ENCODE measurements at places on chromosomes 12 and 14.
A peak's percentile ranks its signal among the peaks of the same experiment; 100 is the strongest.

DNA sequence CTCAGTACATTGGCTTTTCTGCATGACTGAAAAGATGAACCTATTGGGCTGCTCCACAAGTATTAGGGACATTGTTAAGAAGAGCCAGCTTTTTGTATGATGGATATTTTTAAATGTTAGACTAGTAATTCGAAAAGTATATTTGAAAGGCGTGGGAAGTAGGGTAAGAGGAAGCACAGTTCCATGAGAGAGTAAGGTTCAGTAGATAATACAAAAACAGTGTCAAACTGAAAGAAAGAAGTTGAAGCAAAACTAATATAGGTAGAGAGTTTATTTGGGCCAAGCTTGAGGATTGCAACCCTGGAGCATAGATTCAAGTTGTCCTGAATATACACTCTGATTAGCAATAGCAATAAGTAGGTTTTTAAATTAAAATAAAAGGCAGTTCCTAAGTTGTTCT lies 193.9 kb downstream of the RASSF9 start:
- DNase-seq = no peak

- no peak for DNase-seq
Measured at GRCh38 chr12:96143827-96144565, 50.2 kb upstream of the ELK3 start.

DNA sequence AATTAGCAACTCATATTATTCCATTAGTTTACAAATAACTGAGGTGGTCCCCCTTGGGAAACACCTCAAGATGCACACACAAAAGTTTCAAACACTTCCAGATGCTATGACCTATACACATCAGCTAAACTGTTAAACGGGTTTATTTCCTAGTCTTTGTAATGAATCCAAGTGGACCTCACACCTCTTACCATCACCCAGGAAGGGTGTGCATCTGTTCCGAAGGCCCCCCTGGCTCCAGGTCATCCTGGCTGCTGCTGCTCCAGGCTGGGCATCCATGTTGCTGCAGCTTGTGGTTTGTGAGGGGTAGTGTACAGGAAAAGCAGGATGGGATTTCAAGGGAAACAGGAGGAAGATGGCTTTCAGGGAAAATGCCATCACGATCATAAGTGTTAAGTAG lies 6.8 kb downstream of the HNRNPC start:
- no peak for DNase-seq

DNA sequence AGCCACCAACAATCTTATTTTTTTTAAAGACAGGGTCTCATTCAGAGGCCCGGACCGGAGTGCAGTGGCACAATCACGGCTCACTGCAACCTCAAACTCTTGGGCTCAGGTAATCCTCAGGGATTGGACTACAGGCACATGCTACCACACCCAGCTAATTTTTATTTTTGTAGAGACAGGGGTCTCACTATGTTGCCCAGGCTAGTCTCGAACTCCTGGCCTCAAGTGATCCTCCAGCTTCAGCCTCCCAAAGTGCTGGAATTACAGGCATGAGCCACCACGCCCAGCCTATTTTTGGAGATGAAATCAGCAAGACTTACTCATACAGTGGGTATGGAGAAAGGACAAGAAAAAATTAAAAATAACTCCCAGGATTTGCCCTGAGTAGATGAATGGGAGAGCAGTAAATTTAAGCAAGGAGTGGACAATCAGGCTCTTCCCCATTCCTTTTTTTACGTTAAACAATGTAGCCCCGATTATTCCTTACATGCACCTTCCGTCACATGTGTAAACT lies 13.2 kb downstream of the FMNL3 start:
- DNase-seq = no peak

GRCh38 chr14:85528080-85528896 lies 1.7 kb upstream of the FLRT2 start:
- DNase-seq = peak; percentile 50

DNA sequence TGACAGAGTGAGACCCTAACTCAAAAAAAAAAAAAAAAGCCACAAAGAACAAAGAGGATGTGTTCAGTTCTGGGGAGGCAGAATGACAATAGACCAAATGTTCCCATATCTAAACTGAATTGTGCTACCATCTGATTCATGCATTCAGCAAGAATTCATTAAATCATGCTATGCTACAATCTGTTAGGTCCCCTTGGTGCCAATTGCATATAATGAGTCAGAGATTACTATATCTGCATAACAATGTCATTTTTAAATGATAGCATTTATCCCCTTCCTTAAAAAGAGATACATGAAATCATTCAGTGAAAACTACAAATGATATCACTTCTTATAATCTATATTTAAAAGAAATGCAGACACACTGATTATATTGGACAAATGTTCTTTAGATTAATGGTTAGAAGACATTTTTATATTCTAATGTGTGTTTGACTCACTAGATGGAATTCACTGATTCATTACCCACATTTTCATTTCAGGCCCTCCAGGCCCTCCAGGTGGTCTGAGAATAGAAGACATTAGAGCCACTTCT lies 207.6 kb upstream of the PDZRN4 start:
- no peak for DNase-seq

DNA sequence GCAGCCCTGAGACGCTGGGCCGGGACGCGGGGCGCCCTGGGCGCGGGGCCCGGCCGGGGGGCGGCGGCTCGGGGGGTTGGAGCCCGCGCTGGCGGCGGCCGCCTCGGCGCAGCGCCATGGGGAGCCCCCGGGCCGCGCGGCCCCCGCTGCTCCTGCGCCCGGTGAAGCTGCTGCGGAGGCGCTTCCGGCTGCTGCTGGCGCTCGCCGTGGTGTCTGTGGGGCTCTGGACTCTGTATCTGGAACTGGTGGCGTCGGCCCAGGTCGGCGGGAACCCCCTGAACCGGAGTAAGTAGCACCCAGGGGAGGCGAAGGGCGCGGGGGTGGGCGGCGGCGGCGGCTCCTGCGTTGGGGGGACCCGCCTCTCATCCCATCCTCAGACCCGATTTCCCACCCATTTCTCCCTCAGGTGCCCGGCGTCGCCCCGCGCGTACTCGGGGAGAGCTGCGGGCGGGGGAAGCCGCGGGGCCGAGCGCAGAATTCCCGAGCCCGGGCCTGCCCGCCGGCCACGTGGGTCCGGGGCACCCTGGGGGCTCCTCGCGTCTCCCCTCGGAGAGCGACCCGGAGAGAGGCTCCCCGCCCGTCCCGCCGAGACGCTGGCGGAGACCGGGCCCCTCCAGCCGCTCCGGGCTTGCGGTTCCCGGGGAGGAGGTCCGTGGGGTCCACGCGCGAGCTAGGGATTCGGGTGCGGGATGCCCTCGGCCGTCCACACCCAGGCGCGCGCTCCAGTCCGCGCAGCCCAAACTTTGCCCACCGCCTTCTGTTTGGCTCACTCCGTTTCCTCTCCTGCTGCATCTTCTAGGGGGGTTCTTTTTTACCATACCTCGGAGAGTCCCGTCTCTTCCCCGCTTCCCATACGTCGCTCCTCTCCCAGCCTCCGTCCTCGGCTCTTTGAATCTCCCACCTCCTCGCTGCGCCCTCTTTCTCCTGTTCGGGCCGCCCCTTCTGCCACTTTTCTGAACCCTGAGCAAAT lies 807 bp downstream of the B4GALNT3 start:
- no peak for DNase-seq

- DNase-seq = no peak
Measured at GRCh38 chr12:51345681-51346080, 798 bp downstream of the CELA1 start.

DNA sequence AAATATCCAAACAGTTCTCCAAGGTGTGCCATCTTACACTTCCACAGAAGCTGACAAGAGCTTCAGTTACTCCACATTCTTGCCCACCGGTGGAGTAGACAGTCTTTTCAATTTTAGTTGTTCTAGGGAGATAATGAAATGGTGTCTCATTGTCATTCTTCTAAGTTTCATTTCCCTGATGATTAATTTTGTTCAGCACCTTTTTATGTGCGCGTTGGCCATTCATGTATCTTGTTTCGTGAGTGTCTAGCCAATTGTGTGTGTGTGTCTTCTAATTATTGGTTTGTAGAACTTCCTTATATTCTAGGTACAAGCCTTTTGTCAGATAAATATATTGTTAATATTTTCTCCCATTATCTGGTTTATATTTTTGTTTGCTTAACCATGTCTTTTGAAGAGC lies 63.1 kb downstream of the GLT1D1 start:
- DNase-seq = no peak

GRCh38 chr14:58104808-58105207 lies 47.2 kb downstream of the ARMH4 start:
- DNase-seq = no peak

GRCh38 chr14:104545942-104546501 lies 33.5 kb upstream of the C14orf180 start:
- DNase-seq = peak; percentile 26

DNA sequence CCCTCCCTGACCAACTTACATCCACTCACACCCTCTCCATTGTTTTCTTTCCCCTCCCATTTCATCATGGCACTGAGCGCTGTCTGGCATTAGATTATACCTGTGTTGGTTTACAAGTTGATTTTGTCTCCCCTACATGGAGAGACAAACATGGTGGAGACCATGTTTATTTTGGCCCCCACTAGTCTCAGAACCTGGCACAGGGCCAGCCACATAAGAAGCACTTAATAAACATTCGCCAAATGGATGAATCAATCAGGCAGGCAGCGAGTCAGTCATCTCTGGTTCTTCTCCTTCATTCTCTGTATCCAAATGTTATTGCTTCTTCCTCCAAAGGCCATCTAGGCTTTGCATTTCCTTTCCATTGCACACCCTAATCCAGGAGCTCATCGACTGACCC lies 177.4 kb downstream of the DPF3 start:
- DNase-seq = no peak

GRCh38 chr14:94630396-94630795 lies 18.2 kb downstream of the SERPINA3 start:
- DNase-seq = no peak

- no peak for DNase-seq
Measured at GRCh38 chr14:61802010-61802568, 39.9 kb downstream of the SNAPC1 start.

DNA sequence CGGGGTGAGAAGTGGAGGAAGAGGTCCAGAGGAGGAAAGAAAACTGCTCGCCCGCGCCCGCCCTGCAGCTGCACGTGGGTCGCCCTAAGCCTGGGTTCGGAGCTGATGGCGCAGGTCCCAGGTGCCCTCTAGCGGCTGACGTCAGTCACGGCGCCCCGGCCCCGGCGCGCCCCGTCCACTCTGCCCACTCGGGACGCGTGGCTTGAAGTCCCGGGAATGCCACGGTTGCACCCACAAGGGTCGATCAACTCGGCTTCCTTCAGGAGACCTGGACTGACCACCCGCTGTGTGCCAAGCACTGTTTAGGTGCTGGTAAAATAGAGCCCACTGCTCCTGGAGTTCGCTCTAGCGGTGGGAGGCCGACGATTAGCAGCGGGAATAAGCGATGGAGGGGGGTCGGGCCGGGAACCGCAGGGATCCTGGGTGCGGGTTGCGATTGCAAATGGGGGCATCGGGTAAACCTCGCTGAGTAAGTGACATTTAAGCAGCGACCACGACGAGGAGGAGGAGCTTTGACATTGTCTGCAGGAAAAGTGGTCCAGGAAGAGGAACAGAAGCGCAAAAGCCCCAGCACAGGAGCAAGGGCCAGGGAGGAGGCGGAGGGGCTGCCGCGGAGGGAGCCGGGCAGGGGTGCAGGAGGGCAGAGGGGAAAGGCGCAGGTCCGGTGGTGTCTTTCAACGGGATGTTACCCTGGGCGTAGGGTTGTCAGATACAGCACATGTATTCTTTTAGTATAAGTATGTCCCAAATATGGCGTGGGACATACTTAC lies 5.1 kb upstream of the ZNF839 start:
- DNase-seq = peak; percentile 83

GRCh38 chr12:19971361-19972280 lies 396.7 kb upstream of the PDE3A start:
- peak; percentile 89 for DNase-seq

GRCh38 chr12:106897981-106898901 lies 57.5 kb upstream of the TMEM263 start:
- DNase-seq = no peak

- no peak for DNase-seq
Measured at GRCh38 chr14:84029246-84029645, 1500.7 kb upstream of the FLRT2 start.

DNA sequence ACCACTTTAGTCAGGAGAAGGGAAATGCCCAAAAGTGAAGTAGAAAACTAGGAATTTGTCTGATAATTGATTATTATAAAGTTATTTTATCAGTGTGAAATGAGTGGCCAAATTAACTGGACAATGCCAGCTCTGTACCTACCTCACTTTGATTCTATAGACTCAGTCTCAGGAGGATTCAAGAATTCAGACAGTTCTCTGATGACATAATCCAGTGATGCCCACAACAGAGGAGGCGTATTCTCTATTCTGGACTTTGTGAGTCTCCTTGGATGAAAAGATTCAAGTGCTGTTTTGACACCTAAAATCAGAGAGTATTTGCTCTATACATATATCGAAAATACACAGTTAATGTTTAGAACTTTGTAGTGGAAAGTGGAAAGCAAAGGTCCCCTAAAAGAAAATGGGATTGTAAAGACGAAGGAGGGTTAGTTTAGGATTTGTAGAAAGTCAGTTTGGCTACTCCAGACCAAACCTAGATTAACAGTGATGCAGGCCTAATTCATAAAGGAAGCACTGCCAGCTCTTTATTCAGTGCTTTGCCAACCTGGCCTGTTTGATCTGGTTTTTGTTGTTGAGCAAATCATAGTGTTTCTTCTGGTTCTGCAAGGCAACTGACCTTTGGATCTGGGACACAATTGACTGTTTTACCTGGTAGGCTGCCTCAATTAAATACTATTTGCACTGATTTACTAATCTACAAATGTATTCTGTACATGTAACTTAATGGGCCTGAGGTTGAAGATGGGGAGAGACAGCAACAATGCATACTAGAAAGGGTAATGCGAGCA lies 67.4 kb downstream of the DAD1 start:
- DNase-seq = no peak

DNA sequence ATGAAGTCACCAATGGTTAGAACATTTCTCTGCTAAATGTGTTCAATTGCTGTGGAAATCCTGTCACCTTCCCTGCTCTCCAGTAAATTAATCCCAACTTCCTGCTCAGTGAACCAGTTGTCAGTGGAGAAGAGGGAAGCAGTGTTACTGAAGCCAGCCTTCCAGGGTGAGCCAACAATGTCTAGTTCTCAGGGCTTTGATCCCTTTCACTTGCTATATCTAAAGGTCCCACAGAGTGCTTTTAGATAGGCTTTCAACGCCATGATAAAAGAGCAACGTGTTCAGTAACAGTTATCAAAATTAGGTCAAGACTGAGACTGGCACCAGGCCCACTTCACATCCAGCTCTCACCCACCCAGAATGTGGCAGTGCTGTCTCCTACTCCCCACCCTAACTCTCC lies 139.7 kb downstream of the KCNH5 start:
- no peak for DNase-seq

DNA sequence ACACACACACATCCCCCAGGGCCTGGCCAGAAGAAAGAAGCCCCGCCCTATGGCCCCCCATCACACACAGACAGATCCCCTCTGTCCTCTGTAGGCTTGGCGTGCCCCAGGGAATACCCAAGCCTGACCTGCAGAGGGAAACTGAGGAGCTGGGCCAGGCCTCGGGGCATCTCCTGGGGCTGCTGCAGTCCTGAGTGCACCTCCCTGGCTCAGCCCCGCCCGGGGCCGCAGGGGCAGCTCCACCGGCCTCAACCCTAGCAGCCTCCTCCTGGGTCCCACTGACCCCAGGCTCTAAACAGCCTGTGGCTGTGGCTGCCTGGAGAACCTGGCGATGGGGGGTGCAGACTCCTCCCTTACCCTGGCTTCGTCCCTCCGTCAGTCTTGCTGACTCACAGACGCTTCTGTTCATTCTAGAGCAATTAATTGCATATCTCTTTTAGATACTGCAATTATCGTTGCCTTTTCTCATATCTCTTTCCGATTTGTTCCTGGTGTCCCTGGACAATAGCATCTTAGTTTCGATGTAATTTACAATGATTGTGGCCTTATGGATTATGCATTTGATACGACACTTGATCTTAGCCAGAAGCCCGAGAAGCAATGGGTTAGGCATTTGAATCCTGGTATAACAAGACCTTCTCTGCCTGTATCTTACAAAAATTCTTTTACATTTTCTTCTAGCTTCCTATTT lies 45.8 kb upstream of the EIF5 start:
- DNase-seq = no peak
